Stimulated activated CD4-positive, alpha-beta T cell treated with anti-CD3 and anti-CD28 coated beads, Interleukin-1b, Interleukin-23, amount 100 ng/mL, for 48 hours (primary cell): ENCODE measurements at places on chromosomes 12 and 14.

DNA sequence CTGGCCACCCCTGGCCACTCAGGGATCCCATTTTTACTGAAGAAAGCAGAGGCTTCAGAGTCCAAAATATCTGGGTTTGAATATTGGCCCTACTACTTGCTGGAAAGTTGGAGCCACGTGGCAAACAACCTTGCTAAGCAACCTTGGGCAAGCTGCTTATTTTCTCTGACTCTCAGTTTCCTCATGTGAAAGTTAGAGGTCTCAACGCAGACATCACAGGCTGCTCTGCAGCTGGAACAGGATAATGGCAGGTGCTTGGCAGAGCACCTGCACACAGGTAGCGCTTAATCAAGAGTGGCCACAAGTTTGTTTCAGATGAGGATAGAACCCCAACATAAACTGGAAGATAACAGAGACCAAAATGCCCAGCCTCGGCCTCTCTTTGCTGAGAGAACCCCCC is 28.1 kb upstream of the CCND2 start:
- DNase-seq: no peak

GRCh38 chr14:99235582-99236320 is 36.2 kb downstream of the BCL11B start:
- no peak for DNase-seq

DNA sequence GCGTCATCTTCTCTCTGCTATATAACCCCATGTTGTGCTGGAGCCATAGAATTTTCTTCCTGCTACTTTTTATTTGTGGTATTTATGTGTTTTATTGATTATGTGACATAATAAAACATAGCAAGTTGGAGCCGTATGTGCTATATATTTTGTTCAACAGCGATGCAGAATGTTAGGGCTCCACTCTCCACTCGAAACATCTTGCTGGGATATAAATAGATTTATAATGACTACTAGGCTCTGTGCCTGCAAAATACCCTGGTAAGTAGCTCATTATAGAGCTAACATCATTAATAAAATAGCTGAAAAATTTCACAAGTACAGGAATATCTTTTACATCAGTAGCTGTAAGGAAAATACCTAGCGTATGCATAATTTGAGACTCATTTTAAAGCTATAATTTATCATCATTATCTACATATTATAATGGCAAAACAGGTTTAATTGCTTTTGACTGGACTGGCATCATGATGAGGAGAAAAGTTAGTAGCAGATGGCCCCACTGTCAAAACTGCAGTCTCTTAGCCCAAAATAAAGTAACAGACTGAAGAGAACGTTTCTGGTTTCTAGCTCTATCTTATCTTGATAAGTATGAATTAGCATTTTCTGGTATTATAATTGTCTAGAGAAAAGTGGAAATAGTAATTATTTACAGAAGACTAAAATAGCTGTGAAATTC is 263.0 kb downstream of the NEDD1 start:
- no peak for DNase-seq

- no peak for DNase-seq
These were observed 30.7 kb downstream of the CSRP2 start for GRCh38 chr12:76848132-76848531.

GRCh38 chr12:68532204-68532886 is 78.4 kb upstream of the RAP1B start:
- no peak for DNase-seq

GRCh38 chr14:97946240-97946639 is 1149.1 kb downstream of the VRK1 start:
- no peak for DNase-seq

DNA sequence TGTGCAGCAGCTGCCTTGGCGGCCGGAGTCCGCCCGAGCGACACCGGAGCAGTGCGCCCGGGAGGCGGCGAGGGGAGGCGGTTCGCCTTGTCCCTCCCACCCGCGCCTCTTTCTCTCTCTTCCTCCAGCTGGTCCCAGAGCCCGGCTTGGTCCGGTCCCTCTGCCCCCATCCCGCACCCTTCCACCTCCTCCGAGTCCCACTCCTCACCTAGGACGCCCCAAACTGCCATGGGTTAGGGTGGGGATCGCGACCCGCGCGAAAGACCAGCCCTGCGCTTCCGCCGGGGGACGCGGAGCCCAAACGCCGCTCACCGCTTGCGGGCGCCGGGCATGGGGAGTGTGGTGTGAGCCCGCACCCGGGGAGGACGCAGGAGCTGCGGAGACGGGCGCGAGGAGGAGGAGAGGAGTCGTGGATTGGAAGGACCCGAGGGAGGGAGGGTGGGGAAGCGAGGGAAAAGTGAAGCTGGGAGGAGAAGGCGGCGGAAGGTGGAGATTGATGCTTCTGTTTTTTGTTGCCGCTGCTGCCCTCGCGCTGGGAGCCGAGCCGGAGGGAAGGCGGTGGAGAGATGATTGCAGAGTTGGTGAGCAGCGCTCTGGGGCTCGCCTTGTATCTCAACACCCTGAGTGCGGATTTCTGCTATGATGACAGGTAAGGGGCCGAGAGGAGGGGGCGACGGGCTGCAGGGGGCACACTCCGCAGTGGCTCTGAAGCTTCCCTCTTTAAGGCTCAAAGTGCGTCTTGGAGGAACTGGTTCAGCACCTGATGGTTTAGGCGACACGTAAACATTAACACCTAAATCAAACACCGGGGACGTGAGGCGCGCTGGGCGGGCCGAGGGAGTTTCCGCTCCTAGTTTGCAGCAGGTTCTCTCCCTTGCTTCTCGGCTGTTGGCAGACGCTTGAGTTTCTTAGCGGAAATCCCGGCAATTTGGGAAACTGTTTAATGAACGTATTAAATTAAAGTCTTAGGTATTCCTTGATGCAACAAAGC is 610 bp downstream of the TMTC2 start:
- peak; percentile 60 for DNase-seq

- no peak for DNase-seq
These were observed 78.9 kb upstream of the DICER1 start for GRCh38 chr14:95236221-95236620.

- no peak for DNase-seq
These were observed 11.6 kb upstream of the SCN8A start for GRCh38 chr12:51579321-51579850.

GRCh38 chr14:92728759-92729364 is 19.6 kb downstream of the LGMN start:
- peak; percentile 84 for DNase-seq

GRCh38 chr12:71045781-71046180 is 112.0 kb downstream of the TSPAN8 start:
- no peak for DNase-seq
